ENCODE measurements at places on chromosomes 12 and 14.

DNA sequence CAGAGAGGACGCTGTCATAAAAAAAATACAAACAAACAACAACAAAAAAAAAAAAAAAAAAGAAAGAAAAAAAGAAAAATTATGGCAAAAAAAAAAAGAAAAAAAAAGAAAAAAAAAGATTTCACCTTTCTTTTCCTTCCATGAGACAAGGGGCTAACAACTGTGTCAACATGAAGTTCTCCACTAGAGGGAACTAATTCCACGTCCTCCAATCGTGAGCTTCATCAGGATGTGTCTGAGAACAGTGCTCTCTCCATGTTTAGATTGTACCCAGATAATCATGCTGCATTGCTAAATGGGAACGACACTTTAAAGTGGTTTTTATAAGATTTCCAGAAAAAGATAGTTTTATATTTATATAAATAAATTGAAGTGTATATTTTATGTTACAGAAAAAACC, 96.2 kb upstream of the PTPRB start:
- DNase-seq: no peak

DNA sequence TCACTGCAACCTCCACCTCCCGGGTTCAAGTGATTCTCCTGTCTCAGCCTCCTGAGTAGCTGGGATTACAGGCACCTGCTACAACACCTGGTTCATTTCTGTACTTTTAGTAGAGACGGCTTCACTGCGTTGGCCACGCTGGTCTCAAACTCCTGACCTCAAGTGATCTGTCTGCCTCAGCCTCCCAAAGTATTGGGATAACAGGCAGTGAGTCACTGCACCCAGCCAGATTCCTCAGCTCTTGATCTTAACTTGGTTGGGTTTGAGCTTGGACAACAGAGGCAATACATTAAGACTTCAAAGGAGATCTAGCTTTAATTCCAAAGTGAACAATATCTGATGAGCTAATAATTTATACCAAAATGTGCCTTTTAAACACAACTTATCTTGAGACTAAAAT, 5.6 kb downstream of the DAZAP2 start:
- no peak for DNase-seq

DNA sequence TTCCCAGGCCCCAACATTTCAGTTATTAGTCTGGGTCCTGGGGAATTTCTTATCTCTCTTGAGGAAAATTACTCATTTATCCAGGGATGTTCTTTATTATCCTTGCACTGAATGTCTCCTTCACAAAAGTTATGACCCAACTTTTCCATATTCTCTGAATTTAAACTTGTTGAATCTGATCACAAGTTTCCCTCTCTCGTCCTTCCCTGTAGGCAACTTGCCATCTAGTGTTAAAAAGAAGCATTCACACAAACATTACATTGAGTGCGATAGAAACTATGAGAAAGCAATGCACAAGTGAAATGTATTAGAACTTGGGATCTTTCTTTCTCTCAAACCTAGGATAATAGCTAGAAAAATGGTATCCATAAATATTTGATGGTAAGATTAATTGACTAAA, 608.4 kb downstream of the FSCB start:
- no peak for DNase-seq

DNA sequence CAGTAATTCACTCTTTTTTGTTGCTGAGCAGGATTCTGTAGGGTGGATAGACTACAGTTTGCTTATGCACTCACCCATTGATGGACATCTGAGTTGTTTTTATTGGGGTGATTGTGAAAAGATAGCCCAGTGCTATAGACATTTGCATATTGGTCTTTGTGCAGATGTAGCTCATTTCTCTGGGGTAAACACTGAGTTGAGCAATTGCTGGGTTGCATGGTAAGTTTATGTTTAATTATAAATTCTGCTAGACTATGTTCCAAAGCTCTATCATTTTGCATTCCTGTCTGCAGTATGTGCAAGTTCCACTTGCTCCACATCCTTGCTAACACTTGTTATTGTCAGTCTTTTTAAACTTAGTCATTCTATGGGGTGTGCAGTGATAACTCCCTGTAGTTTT, 65.4 kb upstream of the RFLNA start:
- DNase-seq: no peak

DNA sequence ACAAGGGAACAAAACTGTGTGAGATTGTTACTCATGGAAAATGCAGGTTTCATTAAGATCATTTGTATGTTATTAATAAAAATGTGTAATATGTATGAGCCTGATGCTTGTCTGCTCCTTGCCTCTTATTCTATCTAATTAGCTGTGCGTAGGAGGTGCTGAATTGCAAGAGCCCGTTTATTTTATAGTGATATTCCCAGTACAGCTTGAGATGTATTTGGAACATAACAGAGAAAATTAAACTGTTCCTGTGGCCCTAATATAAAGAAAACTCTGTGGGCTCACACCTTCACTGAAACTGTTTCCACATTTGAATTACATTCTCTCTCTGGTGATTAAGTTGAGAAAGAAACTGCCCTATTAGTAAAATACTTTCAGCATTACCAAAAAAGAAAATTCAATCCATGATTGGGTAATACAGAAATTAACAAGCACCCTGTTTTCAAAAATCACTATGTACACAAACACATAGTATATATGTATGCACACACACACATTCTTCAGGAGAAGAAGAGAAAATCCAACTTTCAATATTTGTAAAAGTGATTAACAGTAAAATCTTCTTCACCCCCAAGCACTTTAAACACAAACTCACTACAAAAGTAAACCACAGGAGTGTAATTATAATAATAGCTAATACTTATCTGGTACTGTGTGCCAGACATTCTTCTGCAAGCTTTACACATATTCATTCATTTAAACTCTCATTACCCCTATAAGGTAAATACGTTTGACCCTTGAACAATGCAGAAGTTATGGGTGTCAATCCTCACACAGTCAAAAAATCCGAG, 233.2 kb downstream of the PHLDA1 start:
- DNase-seq: no peak

DNA sequence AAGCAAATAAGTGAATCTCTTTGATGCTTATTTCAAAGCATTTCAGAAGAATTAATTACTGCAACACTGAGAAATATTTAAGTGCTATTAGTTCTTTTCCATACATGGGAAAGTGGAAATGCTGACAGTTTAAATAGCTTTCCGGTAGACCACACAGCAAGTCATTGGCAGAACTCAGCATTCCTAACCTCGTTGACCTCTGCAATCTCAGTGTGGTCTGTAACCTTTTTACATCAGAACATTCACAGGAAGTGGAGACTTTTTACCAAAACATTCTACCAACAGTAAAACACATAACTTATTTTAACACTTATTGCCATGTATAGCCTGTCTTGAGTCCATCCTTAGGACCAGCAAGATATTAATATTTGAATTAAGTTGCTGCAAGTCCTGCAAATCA, 249.5 kb upstream of the DCN start:
- no peak for DNase-seq

DNA sequence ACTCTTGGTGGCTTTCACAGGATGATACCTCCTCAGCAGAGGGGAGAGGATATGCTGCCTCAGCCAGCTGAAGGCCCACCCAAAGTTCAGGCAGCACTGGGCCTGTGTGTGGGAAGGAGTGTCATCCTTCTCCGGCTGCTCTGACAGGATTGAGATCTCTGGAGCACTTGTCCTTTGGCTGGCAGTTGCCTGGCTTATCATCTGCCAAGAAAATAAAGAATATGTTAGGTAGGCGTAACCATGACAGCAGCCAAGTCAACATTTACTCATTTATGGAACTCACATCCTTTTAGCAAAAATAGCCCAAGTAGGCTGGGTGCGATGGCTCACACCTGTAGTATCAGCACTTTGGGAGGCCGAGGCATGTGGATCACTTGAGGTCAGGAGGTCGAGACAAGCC, 68.5 kb downstream of the PPFIBP1 start:
- no peak for DNase-seq

DNA sequence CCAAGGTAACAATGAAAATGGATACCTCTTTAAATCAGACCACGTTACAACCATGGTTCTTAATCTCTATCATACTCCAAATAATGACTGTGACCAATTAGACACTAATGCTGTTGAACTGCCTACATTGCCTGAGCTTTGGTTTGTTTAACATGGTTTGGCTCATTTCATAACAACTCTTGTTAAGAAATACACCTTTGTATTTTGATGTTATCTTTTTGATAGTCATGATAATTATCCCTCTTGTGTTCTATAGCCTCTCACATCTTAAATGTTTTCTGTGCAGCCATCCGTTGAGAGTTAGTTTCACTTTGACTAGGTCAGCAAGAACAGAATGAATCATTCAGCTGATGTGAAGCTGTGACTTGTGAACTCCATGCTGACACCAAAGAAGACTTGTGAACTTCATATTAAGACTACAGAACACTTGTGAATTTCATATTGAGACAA, 75.5 kb upstream of the RERGL start:
- no peak for DNase-seq

GRCh38 chr12:95966287-95966870, 23.2 kb downstream of the AMDHD1 start:
- DNase-seq: no peak

DNA sequence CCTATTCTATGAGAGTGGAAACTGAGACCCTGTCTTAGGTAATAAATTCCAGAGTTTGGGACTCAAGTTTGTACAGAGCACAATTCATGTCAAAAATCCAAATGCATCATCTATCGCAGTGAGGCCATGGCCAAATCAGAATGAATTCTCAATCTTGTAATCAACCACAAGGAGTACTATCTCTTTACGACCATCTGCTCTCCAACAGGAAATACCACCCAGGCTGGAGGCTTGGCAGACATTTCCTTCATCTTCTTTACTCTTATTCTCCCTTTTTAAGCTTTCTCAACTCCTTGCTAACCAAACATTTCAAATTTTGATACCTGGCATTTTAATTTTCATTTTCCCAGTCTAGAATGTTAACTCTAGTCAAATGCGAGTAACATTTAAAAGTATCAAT, 32.7 kb upstream of the RNU6-7 start:
- DNase-seq: no peak

DNA sequence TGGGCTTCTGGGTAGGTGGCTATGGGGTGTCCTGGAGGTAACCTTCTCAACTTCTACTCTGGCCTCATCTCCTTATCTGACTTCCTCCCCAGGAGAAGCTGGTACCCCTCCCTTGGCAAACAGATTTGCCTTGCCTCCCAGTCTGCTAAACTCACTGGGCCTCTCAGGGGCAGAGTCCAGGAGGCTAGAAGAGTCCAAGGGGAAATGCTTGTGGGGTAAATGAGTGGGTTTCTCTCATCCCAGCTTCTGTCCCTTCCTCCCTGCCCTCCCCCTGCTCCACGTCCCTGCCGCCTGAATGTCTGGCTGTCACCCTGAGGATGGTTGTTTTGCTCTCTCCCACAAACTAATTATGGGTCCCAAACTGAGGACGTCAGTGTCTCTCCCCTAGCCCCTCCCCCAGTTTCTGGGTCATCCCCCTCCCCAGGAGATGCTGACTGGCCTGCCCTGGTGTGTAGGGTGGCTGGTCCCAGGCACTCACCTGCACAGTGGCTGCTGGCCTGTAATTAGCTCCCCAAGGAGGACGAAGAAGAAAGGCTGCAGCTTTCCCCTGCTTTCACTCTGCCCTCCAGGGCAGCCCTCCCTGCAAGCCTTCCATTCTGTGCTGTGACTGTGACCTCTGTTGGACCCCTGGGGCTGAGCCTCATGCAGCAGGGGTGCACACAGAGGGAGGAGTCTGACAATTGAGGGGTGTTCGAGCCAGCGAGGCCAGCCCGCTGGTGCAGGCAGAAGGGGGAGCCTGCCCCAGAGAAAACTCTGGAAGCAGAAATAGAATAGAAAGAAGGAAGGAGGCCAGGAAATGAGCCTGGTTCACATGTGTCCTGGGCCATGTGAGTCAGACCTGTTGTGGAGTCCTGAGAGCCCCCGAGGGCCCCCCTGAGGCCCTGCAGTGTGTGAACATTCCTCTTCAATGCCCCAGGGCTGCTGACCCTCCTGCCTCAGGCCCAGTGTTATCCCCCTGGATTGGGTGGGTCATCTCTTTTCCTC, at the start of gene LRP1-AS:
Gene LRP1-AS (minus strand): TSS at position 659 of the 984 bp plus-strand sequence.
- DNase-seq: no peak

- no peak for DNase-seq
These were observed 9.1 kb downstream of the STAT6 start for GRCh38 chr12:57101892-57102695.

- DNase-seq: no peak
These were observed 458 bp downstream of the SSPN start for GRCh38 chr12:26195641-26196420.

- no peak for DNase-seq
These were observed 22.4 kb downstream of the CALM1 start for GRCh38 chr14:90419200-90419599.

DNA sequence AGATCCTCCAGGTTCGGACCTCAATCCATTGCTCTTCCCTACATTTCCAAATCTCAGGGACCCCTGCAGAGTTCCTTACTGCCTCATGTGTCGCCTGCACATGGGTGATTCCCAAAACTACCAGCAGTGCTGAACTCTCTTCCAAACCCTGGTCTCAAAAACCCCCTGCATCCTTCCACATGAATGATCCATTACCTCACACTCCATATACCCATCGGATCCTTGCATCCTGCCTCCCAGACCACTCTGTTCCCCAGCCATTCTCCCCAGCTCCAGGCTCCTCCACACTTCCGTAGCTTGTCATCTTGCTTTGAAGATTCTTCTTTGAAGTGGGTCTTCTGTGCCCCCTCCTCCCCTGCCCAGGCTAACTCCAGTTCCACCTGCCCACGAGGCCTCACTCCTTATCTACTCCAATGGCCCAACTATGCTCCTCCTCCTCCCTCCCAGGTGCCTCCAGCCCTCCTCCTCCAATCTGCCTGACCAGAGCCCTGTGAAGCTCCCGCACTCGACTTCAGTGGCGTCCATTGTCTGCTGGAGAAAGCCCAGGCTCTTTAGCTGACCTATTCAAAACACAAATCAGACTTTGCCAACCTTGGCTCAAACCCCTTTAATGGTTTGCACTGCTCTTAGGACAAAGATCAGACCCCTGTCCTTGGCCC, 13.8 kb downstream of the RAPGEF3 start:
- no peak for DNase-seq

DNA sequence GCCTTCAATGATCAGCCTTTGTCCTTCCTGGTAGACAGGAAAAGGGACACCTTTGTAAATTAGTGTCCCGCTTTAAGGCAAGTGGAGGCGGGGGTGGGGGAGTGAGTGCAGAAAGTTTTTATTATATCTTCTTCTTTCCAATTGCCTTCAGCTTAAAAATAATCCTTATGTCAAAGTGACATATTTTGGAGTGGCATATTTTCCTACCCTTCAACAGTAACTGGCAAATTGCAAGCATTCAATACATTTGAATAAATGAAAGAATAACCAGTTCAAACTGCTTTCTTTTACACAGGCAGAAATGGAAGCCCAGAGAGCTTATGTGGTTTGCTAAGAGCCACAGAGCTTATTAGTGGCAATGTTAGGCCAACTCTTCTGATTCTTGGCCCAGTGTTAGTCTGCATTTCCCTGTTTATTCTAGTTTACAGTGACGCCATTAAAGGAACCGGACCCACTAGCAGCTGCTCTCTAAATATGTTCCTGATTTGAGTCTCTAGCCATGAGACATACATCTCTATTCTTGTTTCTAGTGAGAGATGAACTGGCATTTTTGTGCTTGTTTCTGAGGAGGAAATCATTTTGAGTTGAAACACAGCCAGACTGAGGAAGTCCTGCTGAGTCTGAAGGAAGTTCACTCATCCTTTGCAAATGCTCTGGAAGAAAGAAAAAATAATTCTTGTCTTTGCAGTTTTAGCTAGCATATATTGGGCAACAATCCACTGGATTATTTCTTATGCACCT, 468.7 kb downstream of the NOVA1 start:
- no peak for DNase-seq

- DNase-seq: no peak
These were observed 449.6 kb upstream of the RGS6 start for GRCh38 chr14:71482671-71483070.

GRCh38 chr12:76666290-76666835, 97.6 kb upstream of the ZDHHC17 start:
- DNase-seq: no peak

GRCh38 chr12:54579258-54579657, 9.2 kb downstream of the PPP1R1A start:
- DNase-seq: no peak
